ENCODE measurements at places on chromosomes 12 and 14. TPM values are rescaled to one million over a fixed set of nuclear protein-coding genes. Genes with fewer than 3 reads are reported as not detected.

DNA sequence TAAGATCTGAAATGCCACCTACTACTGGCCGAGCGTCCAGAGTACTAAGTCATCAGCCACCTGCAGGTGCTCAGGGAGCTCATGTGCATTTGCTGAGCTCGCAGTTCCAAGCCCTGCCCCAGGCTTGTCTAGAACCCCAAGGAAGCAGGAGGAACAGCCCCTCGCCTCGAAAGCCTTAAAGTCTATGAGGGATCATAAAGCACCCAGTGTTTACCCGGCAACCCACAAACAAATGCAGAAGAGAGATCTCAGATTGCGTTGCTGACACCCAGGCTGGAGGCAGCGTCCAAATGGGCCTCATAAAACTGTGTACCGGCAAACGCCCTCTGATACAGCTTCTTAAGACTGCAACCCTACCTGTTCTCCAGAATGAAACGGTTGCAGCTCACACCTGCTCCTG, 6.8 kb downstream of the KDM2B start:
- DNase-seq = no peak
- H3K36me3 ChIP-seq = peaks cover 4% of the 10 kb centered on the region
- no peaks in the 10 kb centered on the region for H3K27me3 ChIP-seq
- H3K4me3 ChIP-seq = no peak overlapping the region

DNA sequence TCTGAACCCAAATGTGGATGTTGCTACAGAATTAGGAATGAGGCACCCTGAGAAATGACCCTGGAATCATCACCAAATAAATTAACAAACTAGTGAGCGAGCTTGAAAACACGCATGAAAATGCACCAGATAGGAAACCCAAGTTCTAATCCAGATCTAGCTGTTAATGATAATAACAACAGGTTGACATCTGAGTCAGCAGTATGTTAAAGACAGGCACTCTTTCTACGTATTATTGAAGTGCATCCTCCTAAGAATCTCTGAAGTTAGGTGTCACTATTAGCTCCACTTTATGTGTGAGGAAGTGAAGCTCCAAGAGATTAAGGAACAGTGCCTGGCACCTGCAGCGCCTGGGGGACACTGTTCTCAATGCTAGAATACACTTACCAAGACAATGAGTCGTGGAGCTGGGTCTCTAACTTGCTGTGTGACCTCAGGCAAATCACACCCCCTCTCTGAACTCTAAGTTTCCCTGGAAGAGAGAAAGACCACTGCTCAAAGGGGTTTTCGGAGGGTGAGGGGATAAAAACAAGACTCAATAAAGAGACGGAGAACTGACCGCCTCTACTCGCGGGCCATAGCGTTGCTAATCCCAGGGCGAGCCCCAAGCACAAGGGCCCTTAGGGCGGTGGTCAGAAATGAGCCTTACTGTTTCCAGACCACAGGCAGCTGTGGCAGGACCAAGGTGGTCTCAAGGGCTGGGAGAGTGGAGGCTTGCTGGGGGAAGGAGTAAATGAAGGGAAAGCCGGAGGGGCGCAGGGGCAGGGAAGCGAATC, 2.1 kb downstream of the SLC6A12 start:
- H3K27ac ChIP-seq = no peak overlapping the region
- H3K27me3 ChIP-seq = peaks cover 79% of the 10 kb centered on the region
- no peak overlapping the region for H3K4me3 ChIP-seq
- peaks cover 21% of the 10 kb centered on the region for H3K4me1 ChIP-seq
- no peaks in the 10 kb centered on the region for H3K36me3 ChIP-seq
- no peak for DNase-seq

- H3K27ac ChIP-seq = no peak overlapping the region
- no peak for DNase-seq
- no peaks in the 10 kb centered on the region for H3K4me1 ChIP-seq
- no peaks in the 10 kb centered on the region for H3K27me3 ChIP-seq
- H3K4me3 ChIP-seq = no peak overlapping the region
- no peaks in the 10 kb centered on the region for H3K36me3 ChIP-seq
Observed at GRCh38 chr14:80545935-80546854, 334.9 kb upstream of the DIO2 start.

- H3K4me1 ChIP-seq = peaks cover 41% of the 10 kb centered on the region
- DNase-seq = peak; percentile 68
- H3K36me3 ChIP-seq = peaks cover 4% of the 10 kb centered on the region
- peak overlapping the region; percentile 94 for H3K4me3 ChIP-seq
Observed at GRCh38 chr12:121578230-121579189, 2.3 kb downstream of the KDM2B start.

DNA sequence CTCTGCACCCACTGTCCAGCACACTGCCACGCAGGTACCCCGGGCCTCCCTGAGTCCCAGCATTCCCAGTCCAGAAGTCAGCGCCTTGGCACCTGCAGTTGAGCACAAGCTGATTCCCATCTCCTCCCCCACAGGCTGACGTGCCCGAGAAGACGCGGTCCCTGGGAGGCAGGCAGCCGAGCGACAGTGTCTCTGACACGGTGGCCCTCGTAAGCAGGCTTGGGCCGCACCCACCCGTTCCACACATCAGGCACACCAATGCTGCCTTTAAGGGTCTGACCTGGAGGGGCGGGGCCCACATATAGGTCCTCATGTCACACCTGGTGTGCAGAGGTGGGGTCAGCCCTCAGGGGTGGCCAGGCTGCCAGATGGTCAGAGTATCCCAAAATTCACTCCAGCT, 18.4 kb upstream of the TEX22 start:
- H3K36me3 ChIP-seq = no peaks in the 10 kb centered on the region
- H3K4me1 ChIP-seq = no peaks in the 10 kb centered on the region
- DNase-seq = no peak
- H3K27ac ChIP-seq = no peak overlapping the region
- no peak overlapping the region for H3K4me3 ChIP-seq

DNA sequence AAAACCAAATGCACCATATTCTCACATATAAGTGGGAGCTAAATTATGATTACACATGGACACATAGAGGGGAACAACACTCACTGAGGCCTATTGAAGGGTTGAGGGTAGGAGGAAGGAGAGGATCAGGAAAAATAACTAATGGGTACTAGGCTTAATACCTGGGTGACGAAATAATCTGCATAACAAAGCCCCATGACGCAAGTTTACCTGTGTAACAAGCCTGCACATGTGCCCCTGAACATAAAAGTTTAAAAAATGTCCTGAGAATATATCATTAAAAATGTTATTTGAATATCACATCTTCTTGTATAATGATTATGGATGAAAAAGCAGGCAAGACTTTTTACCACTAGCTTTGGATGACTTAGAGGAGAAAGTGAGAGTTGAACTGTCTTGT, 138.0 kb upstream of the NOVA1 start:
- H3K27me3 ChIP-seq = no peaks in the 10 kb centered on the region
- no peaks in the 10 kb centered on the region for H3K4me1 ChIP-seq
- H3K27ac ChIP-seq = no peak overlapping the region
- no peak for DNase-seq

FOXN4 gene
- not detected for total RNA-seq

LIN7A gene
- 31.7 TPM for total RNA-seq

BORCS5 gene
- total RNA-seq = 13.3 TPM

NGB gene
- total RNA-seq = not detected

Measured in neural progenitor cell (in vitro differentiated cells).